BJ (cell line): ENCODE measurements at places on chromosomes 11 and 22. TPM values are rescaled to one million over a fixed set of nuclear protein-coding genes. Genes with fewer than 3 reads are reported as not detected.

DNA sequence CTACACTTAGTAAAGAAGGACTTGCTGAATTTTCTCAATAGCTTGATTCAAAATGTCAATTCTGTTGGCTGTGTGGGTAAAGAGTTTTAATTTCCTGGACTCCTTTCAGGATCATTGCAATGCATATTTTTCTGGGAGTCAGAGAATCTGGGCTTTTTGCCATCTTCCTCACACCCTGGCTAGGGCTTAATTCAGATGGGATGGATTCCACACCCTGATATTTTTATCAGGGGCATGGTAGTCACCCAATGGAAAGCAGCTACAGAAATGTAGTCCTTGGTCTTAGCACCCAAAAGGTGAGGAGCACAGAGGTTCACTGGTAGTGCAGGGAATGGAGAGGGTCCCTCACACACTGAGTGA, 79.3 kb downstream of the SGSM3 start:
- no peak for DNase-seq

DNA sequence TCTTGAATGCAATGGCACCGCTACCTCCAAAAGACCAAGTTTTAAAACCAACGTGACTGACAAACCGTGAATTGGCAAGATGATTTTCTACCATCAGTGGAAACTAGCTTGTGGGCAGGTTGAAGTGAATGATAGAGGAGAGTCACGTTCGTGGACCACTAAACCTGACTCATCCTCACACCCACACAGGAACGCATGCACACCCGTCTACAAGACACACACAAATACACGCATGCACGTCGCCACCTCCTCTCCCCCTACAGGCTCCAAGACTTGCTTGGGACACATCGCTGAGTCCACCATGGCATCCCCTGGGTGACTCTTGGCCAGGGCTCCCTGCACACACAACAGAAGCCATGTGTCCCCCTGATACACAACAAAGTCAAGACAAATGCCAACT, 14.4 kb downstream of the TMPRSS6 start:
- DNase-seq: no peak

Gene ROBO4
- polyA plus RNA-seq: 0.10 and 0.26 TPM in 2 replicates

DNA sequence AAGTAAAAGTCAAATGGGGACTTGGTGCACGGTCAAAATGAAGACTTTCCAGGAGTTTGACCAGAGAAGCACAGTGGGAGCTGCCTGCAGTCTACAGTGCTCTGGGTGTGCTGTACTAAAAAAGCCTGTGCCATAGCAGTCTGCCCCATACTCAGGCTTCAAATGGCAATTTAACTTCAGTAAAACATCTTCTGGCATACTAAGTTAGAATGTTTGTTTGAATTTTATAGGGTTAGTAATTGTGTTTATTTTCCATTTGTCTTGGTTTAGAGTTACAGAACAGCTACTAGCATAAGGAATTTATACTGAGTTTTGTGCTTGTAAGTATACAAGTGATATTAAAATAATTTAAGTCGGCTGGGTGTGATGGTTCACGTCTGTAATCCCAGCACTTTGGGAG, 29.3 kb upstream of the LIPT2 start:
- no peak for DNase-seq

Gene POU2AF3
- not detected in 2 replicates for polyA plus RNA-seq

- no peak for DNase-seq
These were observed 21.6 kb downstream of the ZFTA start for GRCh38 chr11:63747011-63747410.

DNA sequence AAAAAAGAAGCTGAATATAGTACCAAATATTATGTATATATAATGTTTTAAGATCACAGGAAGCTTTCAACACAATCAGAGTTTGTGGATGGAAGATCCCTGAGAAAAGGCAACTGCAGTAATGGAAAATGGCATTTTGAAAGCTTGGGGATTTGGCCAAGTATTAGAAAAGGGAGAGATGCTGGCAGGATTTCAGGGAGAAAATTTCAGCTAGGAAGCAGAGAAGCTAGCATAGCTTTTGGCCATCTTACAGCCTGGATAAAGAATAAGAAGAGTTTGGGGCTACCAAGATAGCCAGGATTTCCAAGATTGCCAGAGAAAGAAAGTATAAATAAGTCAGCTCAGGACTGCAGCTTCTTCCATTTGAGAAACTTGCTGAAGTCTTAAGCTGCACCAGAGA, 440.8 kb upstream of the LUZP2 start:
- DNase-seq: no peak
